ENCODE measurements at places on chromosomes 4 and X. TPM values are rescaled to one million over a fixed set of nuclear protein-coding genes. Genes with fewer than 3 reads are reported as not detected.

The SLC35A2 gene
- total RNA-seq = 18.4 TPM

DNA sequence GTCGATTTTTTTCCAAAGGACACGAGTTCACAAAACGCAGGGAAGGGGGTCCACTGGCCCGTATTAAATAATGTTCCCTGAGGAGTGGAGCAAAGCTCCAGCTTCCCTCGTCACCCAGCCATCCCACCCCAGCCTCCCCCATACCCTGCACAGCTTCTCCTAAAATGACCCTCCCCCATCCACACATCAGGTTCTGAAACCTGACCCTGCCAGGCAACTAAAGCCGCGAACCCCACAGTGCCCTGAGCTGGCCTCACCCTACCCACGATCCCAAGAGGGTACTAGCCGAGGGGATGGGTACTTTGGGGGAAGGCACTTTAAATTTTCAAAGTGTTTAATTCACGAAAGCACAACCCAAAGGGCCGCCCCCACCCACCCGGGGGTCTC lies 634 bp downstream of the APOO start:
- H3K27me3 ChIP-seq = no peaks in the 10 kb centered on the region
- H3K4me3 ChIP-seq = peak overlapping the region; percentile 82

DNA sequence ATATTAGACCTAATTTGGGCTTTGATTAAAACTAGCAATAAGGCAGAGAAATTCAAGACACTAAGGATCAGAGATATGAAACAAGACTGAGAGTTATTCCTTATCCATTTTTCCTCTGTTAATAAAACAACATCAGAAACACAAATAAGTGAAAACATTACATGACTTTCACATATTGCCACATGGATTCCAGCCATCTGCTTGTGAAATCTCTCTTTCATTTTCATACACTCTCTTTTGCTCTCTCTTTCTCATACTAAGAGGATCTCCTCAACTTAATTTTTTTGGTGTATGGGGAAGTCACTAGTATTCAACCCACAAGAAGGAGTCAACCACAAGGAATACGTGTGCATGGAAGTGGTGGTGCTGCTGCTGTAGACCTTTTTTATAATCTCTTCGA lies 183.0 kb downstream of the LDB2 start:
- no peaks in the 10 kb centered on the region for H3K36me3 ChIP-seq
- H3K27me3 ChIP-seq = no peaks in the 10 kb centered on the region
- no peak for DNase-seq
- no peaks in the 10 kb centered on the region for H3K4me1 ChIP-seq

- H3K4me1 ChIP-seq = peaks cover 9% of the 10 kb centered on the region
- no peaks in the 10 kb centered on the region for H3K27me3 ChIP-seq
- H3K36me3 ChIP-seq = peaks cover 24% of the 10 kb centered on the region
Observed at GRCh38 chr4:1356181-1356998, 9.4 kb downstream of the UVSSA start.

The GCNA gene
- total RNA-seq = 4.1 TPM

The MSL3 gene
- total RNA-seq = 57.6 TPM

GRCh38 chrX:23765449-23765848 lies 17.5 kb upstream of the SAT1 start:
- H3K4me1 ChIP-seq = no peaks in the 10 kb centered on the region
- H3K27ac ChIP-seq = no peak overlapping the region
- DNase-seq = no peak
- no peak overlapping the region for H3K4me3 ChIP-seq
- H3K27me3 ChIP-seq = no peaks in the 10 kb centered on the region

The AGA gene
- 31.1 TPM for total RNA-seq

The ZCCHC18 gene
- total RNA-seq = 2.2 TPM

GRCh38 chrX:11591723-11592346 lies 73.9 kb downstream of the ARHGAP6 start:
- no peak for DNase-seq
- peaks cover 10% of the 10 kb centered on the region for H3K4me1 ChIP-seq
- H3K4me3 ChIP-seq = no peak overlapping the region

GRCh38 chr4:2060611-2061185 lies 1.6 kb downstream of the NAT8L start:
- no peak overlapping the region for H3K4me3 ChIP-seq
- DNase-seq = no peak
- peaks cover 2% of the 10 kb centered on the region for H3K4me1 ChIP-seq
- peaks cover 22% of the 10 kb centered on the region for H3K27me3 ChIP-seq
- no peak overlapping the region for H3K27ac ChIP-seq

DNA sequence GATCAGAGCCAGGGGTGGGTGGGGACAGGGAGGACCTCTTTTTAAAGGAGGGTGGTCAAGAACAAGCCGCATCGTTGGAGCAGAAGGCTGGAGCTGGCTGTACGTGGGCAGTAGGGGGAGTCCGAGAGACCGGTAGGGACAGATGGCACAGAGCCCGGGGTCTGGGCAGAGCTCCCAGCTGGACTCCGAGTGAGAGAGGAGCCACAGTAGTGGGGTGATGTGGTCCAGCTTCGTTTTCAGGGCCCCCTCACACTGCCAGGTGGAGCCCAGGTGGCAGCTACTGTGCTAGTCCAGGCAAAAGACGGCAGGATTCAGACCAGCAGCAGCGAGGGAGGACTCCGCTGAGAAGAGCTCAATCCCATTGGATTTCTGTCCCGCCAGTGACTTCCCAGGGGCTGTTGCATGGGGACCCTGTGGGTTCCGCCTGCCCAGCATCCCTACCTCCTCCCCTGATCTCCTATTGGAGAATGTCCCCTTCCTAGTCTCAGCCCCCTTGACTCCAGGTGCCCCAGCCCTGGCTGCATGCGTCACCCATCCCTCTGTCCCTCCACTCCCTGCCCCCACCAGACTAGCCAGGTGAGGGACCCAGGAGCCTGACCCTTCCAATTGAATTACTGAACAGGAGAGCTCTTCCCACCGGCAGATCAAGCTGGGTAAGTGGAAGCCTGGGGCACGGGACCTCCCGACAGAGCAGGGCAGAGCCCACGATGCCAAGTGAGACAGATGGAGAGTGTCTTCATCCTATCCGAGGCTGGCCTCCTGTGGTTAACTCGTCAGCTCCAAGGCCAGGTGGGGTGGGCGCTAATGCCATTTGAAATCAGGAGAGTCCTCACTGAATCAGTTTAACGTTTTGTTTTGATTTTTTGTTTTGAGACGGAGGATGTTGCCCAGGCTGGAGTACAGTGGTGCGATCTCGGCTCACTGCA lies 2.9 kb downstream of the ARHGAP4 start:
- peaks cover 44% of the 10 kb centered on the region for H3K4me1 ChIP-seq
- no peak for DNase-seq
- peak overlapping the region; percentile 73 for H3K27ac ChIP-seq
- H3K36me3 ChIP-seq = peaks cover 18% of the 10 kb centered on the region

DNA sequence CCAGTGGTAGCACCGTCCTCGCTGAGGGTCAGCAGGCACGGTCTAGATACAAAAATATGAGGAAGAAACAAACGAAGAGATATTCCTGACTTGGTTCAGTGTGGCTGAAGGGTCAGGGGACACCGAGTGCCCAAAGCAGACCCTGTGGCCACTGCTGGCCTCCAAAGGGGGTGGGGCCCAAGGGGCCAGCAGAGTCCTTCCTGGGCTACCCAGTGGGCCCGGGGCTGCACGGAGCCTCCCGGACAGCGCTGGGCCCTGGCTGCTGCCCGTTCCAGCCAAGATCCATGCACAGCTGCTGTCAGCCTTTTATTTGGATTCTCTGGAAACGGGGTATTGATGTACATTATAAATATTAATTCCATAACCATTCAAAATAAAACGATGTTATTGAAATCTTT lies 20.4 kb downstream of the NELFA start:
- H3K36me3 ChIP-seq = peaks cover 65% of the 10 kb centered on the region
- H3K27me3 ChIP-seq = no peaks in the 10 kb centered on the region
- no peak overlapping the region for H3K27ac ChIP-seq
- no peak for DNase-seq
- H3K4me3 ChIP-seq = no peak overlapping the region

- H3K36me3 ChIP-seq = no peaks in the 10 kb centered on the region
- no peak overlapping the region for H3K27ac ChIP-seq
- no peaks in the 10 kb centered on the region for H3K4me1 ChIP-seq
- H3K4me3 ChIP-seq = no peak overlapping the region
- DNase-seq = no peak
Observed at GRCh38 chr4:124491361-124492145, 221.0 kb downstream of the ANKRD50 start.

DNA sequence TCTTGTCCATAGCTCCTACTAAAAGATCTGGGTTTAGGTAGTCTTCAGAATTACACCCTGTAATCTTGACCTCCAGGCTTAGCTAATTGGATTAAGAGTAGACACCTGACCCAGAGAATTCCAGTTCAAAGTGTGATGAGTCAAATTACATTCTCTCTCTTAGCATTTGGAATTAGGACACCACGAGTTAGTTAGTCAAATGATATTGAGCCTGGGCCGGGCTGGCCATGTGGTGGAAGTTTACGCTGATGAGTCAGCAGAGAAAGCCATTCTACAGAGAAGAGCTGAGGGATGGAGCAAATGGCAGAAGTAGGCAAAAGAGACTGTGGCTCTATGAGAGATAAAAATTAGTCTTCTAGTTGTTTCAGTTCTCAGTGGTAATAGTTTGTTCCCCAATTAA lies 31.1 kb downstream of the CEP44 start:
- H3K27ac ChIP-seq = no peak overlapping the region
- no peak overlapping the region for H3K4me3 ChIP-seq
- no peaks in the 10 kb centered on the region for H3K4me1 ChIP-seq
- no peak for DNase-seq
- H3K27me3 ChIP-seq = no peaks in the 10 kb centered on the region
- H3K36me3 ChIP-seq = peaks cover 44% of the 10 kb centered on the region

The UNC5C gene
- total RNA-seq = not detected

The RNF212 gene
- total RNA-seq = 2.4 TPM

DNA sequence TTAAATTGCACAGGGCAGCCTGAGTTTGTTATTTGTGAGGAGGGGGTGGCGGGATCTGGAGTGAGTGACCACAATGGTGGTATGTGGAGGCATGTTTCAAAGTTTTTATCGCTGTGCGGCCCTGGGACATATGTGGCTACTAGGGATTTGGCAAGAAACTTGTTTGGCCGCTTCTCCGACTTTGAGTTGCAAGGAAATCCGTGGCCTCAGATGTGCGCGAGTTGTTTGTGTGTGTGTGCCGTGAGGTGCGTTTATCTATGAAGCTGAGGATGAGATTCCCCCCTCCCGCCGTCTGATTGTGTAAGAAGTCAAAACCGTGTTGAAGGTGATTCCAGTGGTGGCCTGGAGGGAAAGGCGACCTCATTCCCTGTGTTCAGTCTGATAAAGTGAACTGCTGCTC lies 1.4 kb downstream of the JADE3 start:
- no peak for DNase-seq
- peaks cover 40% of the 10 kb centered on the region for H3K4me1 ChIP-seq
- no peaks in the 10 kb centered on the region for H3K36me3 ChIP-seq
- H3K27me3 ChIP-seq = no peaks in the 10 kb centered on the region
- peak overlapping the region; percentile 77 for H3K27ac ChIP-seq

- DNase-seq = no peak
- H3K27me3 ChIP-seq = no peaks in the 10 kb centered on the region
- no peak overlapping the region for H3K27ac ChIP-seq
- H3K4me3 ChIP-seq = no peak overlapping the region
- H3K4me1 ChIP-seq = peaks cover 38% of the 10 kb centered on the region
Observed at GRCh38 chr4:48692897-48693296, 87.2 kb downstream of the FRYL start.
